ENCODE measurements at places on chromosomes 2 and 18.

DNA sequence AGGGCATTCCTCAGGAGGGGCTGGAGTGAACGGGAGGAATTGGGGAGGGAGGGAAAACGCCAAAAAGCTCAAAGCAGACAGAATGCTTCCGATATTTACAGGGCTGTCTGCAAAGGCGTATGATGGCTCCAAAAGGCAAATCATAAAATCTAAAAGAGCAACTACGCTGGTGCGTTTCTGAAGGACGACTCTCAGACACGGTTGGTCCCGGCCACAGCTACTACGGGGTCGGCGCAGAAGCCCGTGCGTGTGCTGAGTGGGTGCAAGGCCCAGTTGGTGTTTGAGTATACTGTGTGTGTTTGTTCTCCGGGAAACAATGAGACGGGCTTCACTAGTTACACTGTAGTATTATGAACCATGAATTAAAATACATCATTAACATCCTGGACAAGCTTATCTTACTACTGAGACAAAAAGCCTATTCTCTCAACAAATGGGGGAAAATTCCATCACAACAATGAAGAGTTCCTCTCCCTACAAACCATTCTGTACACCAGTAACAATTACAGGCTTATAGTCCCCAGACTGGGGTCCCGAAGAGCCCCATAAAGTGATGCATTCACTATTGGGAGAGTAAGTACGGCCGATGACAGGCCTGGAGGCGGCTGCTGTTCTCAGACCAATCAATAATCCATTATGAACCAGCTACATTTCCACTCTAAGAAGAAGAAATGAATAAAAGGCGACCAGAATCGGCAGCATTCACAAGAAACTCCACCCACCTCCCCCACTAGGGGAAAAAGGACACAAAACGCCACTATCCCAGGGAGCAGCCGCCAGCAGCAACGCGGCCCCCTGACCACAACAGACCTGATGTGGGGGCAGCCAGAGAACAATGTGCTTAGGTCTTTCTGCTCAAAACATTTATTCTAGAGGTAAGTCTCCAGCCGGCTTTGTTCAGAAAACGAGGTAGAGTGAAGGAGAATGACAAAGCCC lies 43.4 kb downstream of the ZNF516 start:
- peak; percentile 83 for DNase-seq

- peak; percentile 49 for DNase-seq
Measured at GRCh38 chr2:60306267-60306861, 247.1 kb downstream of the BCL11A start.

DNA sequence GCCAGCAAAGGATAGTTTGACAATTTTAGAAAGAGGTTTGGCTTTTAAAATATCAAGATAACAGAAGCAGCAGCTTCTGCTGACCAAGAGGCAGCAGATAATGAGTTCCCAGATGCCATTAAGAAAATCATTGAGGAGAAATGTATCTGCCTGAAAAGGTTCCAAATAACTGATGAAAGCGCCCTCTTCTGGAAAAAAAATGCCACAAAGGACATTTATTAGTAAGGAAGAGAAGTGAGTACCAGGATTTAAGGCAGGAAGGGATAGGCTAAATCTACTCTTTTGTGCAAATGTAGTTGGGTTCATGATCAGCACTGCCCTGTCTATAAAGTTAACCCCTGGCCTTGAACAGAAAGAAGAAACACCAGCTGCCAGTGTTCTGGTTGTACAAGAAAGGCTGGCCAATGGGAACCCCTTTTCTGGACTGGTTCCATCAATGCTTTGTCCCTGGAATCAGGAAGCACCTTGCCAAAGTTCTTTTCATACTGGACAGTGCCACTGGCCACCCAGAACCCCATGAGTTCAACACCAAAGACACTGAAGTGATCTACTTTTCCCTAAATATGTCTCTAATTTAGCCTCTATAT lies 40.6 kb downstream of the DHX57 start:
- peak; percentile 48 for DNase-seq

GRCh38 chr18:13288509-13289133 lies 70.1 kb downstream of the LDLRAD4 start:
- no peak for DNase-seq

DNA sequence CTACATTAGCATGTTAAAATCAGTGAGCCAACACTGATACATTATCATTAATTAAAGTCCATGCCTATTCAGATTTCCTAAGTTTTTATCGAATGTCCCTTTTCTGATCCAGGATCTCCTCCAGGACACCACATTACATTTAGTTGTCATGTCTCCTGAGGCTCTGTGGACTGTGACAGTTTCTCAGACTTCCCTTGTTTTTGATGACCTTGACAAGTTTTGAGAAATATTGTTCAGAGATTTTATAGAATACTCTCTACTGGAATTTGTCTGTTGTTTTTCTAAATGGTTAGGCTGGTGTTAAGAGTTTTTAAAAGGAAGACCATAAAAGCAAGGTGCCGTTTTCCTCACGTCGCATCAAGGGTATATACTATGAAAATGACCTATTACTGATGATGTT lies 16.3 kb upstream of the MAPRE3 start:
- no peak for DNase-seq

DNA sequence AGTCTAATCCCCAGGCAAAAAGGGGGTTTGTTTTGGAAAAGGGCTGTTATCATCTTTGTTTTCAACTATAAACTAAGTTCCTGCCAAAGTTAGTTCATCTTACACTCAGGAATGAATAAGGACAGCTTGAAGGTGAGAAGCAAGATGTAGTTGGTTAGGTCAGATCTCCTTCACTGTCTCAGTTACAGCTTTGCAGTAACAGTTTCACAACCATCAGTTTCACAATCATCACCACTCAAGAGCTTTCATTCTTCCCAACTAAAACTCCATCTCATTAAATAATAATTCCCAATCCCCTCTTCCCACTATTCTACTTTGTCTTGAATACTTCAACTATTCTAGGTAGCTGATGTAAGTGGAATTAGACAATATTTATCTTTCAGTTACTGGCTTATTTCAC lies 200.9 kb downstream of the NYAP2 start:
- DNase-seq = no peak

DNA sequence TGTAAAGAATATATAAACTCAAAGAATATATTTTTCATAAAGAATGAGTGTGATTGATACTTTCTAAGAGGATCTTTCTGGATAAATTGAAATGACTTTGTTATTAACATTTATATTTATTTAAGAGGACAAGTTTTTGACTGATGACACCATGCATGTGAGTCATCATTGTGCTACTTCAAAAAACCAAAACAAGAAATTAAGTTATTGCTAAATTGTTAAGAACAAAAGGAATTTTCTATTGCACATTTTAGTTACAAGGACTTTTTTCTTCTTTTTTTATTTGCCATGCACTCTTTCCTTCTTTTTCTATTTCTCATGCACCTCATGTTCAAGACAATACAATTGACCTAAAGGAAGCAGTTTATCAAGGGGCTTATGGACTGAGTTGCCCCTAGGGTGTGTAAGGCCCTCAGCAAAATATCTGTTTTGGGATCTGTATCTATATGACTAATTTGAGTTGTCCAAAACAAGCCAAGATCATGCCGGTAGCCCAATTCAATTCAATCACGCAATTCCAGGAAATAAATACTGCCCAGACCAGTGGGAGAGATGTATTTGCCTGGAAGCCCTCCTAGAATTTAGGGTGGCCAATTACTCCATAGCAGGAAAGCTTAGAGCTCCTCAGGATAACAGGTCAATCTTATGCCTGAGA lies 654.3 kb downstream of the METTL4 start:
- DNase-seq = no peak

DNA sequence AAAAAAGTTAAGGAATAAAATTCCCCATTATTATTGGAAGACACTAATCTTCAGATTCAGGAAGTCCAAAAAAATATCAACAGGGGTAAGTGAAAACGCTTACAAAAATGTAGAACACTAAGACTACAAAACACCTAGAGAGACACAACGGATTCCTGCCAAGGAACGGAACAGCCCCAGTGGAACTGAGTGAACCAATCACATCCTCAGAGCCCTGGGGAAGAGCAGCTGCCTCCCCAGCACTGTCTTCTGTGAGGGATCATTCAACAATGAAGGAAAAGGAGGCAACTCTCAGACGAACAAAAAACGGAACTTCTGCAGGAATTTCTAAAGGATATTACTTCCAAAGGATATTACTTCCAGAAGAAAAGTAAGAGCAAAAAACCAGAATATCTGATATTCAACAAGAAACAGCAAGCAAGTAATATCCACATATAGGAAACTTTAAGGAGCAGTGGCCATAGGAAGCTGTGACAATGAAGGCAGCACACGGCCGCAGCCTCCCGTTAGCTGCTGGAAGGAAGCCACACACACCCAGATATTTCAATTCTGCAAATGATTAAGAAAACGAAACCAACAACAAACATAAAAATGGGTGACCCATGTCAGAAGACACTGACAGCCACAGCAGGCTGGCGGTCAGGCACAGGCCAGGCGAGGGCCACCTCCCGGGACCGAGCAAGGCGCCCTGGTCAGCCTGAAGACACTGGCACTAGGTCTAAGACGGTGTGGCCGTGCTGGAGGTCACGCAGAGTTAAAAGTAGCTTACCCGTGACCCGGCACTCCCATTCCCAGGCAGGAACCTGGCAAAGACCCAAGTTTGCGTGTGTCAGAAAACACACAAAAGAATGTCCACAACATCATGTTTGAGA lies 81.8 kb downstream of the HDAC4 start:
- peak; percentile 75 for DNase-seq

GRCh38 chr2:119065146-119065545 lies 93.4 kb downstream of the C1QL2 start:
- DNase-seq = no peak

DNA sequence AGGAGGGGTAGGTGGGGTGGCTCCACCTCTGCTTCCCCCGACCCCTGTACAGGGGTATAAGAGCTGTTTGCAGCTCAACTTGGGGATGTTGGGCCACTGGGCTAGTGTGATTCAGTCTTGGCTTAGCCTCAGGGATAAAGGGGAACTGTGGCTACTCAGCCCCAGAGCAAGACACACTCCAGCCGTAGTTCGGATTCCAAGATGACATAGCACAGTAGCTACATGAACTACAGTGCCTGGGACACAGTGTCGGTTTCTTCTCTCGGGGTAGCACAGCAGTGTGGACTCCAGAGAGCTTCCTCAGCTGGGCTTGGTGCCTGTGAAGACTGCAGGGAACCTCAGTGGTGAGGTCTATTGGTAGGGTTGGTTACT lies 21.1 kb downstream of the CARF start:
- DNase-seq = no peak

- no peak for DNase-seq
Measured at GRCh38 chr2:10305715-10306114, 3.0 kb downstream of the HPCAL1 start.

GRCh38 chr2:23926290-23926749 lies 603 bp downstream of the ATAD2B start:
- peak; percentile 88 for DNase-seq

GRCh38 chr2:43273529-43273928 lies 47.1 kb upstream of the ZFP36L2 start:
- DNase-seq = no peak

GRCh38 chr2:194917519-194917918 lies 739.5 kb upstream of the SLC39A10 start:
- no peak for DNase-seq

DNA sequence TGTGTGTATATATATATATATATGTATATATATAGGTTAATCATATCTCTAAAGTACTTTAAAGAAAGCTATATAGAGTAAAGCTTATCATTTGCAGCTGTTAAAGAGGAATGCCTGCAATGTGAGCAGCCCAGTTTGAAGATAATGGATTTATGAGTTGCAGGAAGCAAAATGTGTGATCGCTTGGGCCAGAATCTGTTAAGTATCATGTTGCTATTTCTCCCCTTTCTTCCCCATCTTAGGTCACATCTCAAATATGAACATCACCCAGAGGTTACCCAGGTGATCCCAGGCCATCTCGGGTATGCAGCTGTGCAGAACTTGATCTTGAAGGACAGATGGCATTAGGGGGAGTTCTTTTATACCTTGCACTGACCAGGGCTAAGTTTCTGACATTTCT lies 316.5 kb downstream of the MTX2 start:
- peak; percentile 50 for DNase-seq

DNA sequence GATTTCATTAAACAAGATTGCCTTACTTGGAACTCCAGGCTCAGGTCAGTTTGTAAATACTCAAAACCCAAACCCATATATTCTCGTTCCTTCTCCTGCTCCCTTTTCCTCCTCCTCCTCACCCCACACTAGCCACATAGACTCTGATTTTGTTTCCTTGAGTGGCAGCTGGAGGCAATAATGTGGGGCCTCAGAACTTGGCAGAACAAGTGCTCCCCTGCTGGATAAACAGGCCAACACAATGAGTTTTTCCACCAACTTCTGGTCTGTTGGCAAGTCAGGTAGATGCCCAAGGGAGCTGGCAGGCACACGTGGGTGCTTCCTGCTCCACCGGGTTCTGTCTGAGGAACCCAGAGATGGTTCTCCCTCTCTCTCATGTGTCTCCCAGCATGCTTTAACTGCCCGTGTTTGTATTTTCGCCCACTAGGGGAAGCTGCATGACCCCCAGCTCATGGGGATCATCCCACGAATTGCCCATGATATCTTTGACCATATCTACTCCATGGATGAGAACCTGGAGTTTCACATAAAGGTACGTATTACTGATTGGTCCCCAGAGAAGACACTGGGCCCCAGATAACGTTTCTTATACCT lies 61.9 kb downstream of the KIF5C start:
- no peak for DNase-seq

DNA sequence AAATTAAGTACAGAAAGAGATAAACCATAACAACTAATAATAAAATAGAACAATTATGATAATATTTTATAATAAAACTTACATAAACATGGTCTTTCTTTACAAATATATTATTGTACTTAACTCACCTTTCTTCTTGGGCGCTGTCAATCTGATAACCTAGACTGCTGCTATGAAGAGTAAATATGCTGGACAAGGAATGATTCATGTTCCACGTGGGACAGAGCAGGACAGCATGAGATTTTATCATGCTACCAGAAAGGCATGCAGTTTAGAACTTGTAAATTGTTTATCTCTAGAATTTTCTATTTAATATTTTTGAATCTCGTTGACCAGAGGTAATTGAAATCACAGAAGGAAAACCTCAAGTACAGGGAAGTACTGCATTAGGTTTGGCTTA lies 210.7 kb downstream of the ANKRD30B start:
- no peak for DNase-seq

DNA sequence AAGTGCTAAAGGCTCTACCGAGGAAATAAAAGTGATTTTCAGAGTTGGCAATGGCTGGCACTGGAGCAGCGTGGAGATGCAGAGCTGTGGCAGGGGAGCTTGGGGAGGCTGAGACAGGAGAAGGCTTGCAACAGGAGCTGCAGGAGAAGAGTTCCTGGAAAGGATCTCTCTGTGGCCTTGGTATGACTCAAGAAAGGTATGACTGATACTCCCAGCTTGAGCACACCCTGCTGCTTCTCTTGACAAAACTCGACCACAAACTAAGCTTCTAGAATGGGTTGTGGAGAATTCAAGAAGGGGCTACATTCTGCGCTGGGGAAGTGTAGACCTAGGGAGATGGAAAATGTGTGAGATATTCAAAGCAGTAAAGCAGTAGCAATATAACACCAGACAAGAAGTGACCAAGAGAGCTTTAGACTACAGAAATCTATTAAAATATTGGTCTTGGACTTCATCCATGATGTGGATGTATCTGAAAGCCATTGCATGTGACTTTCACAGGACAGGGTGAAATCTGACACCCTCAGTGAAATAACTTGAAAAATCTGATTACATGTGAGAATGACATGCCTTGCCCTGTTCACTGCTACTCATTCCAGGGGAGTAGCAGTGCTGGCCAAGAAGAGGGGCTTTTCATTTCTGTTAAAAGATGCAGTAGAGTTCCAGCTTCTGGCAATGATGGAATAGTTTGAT lies 41.5 kb downstream of the SUCLG1 start:
- peak; percentile 11 for DNase-seq

Data from eye (tissue), 1 donor.